ENCODE measurements at places on chromosomes 4 and X.

GRCh38 chrX:13492286-13492685 lies 77.1 kb upstream of the EGFL6 start:
- no peak for DNase-seq

- no peak for DNase-seq
Observed at GRCh38 chr4:74536557-74536956, 91.6 kb downstream of the AREG start.

DNA sequence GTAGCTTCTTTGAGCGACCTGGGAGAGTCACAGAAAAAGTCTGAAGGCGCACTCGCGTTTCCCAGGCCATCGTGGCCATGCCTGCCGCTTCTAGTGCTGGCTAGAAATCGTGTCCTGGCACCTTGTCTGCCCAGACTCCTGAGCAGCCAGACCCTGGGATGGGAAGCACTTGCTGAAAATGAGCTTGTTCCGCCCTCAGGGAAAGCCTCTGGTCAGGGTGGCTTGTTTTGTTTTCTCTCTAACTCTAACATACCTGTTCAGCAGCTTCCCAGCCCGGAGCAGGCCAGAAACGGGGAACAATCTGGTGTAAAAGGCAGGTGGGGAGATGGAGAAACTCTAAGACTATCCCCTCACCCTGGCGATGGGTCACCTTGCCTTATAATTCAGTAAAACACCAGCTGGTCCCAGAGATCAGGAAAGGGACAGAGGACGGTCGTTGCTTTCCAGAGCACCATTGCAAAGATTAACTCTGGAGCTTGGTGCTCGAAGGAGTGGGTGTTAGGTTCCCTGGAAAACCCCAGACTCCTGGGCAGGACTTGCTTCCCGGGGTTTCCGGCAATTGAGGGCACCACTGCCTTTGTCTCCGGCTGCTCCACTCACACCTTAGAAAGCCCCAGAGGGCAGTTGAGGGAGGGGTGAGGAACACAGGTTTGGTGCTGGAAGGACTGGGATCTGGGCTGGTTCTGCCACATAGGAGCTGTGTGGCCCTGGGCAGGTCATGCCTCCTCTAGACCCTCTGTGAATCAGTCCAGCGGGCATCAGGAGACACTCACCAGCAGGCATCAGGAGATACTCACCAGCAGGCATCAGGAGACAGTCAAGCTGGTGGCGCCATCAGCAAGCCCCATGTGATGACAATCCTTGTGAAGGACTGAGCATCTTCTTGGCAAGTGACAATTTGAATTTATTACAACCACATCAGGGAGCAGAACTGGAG lies 4.5 kb upstream of the SH3TC1 start:
- no peak for DNase-seq

GRCh38 chrX:136666088-136666487 lies 18.1 kb downstream of the CD40LG start:
- DNase-seq = no peak

DNA sequence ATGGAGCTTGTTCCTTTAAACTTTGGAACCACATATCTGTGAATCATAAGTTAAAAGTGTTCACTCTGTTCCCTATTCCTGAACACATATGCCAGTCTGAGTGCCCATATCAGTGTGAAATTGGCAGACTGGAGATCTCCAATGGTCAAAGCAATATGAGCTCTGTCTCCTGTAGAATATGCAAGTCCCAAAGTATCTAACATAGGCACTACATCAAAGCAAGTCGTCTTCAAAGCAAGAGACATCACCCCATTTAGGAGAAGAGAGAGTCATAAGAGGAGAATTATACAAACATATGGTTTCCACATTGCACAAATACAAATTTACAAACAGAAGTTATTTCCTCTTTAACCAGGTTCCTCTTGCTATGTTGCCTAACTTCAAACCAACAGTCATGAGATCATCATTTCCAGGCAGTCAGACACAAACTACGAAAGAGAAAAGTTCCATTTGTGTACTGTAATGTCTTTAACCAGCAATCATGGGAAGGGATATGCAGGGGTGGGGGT lies 9.9 kb upstream of the GK start:
- no peak for DNase-seq

- no peak for DNase-seq
Observed at GRCh38 chr4:41024556-41025491, 189.5 kb downstream of the APBB2 start.

GRCh38 chrX:109856974-109857373 lies 123.9 kb upstream of the ACSL4 start:
- no peak for DNase-seq

- no peak for DNase-seq
Observed at GRCh38 chr4:75495476-75495875, 18.7 kb downstream of the RCHY1 start.

GRCh38 chrX:132068405-132068804 lies 45.3 kb downstream of the STK26 start:
- no peak for DNase-seq

DNA sequence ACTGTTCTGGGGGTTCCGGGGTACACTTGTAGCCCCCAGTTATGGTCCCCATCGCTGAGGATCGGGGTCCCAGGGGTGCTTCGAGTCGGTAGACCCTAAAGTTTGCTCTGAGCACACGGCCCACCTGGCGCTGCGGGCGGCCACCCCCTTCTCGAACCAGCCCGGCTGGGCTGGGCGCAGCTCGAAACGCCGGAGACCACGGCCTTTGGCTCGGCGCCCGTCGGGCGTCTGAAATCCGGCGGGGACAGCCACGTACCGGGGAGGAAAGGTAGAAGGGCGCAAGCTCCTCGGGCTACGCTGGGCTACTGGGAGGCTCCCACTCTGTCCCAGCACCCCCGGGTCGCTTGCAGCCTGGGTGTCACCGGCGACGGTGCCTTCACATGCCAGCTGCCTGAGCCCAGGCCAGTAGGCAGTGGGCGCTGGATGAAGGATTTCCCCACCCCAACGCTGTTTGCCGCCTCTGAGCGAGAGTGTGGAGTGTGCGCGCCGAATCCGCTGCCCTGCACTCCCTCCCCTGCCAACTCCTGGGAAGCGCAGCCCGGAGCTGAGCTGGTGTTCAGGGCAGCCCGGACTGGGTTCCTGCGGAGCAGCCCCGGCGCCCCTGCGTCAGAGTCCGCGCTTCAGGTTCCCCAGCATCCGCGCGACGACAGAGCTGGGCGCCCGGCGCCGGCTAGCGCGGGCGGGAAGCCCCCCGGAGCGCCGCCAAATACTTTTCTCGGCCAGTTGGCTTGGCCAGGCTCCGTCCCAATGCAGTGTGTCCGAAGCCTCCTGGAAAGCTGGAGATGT lies 637 bp downstream of the MAMLD1 start:
- no peak for DNase-seq

DNA sequence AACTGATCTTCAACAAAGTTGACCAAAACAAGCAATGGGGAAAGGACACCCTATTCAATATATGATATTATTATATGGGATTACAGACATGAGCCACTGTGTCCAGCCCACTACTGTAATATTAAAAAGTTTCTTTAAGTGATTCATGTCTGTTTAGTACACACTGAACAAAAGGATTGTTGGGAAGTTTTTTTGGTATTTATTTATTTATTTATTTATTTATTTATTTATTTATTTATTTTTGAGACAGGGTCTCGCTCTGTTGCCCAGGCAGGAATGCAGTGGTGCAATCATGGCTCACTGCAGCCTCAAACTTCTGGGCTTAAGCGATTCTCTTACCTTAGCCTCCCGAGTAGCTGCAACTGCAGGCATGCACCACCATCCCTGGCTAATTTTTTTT lies 58.4 kb upstream of the PGAM4 start:
- DNase-seq = no peak

- no peak for DNase-seq
Observed at GRCh38 chrX:118630848-118631247, 96.6 kb upstream of the IL13RA1 start.

- no peak for DNase-seq
Observed at GRCh38 chr4:53702334-53703266, 111.3 kb upstream of the LNX1 start.

DNA sequence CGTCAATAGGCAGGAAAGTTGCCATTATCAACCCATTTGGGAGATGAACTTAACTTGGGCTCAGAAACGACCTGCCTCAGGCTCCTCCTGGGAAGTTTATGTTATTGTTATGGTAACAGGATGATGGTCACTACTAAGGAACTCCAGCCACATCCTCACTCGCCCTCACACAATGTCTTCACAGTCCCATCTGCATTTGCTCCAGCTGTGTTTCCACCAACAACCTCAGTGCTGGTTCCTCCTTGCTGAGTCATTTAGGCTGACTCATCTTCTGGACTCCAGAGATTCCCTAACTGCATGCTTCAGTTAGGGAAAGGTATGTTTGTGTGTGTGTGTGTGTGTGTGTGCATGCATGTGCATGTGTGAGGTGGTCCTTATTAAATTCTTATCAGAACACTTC lies 293.4 kb upstream of the BOD1L1 start:
- DNase-seq = no peak

DNA sequence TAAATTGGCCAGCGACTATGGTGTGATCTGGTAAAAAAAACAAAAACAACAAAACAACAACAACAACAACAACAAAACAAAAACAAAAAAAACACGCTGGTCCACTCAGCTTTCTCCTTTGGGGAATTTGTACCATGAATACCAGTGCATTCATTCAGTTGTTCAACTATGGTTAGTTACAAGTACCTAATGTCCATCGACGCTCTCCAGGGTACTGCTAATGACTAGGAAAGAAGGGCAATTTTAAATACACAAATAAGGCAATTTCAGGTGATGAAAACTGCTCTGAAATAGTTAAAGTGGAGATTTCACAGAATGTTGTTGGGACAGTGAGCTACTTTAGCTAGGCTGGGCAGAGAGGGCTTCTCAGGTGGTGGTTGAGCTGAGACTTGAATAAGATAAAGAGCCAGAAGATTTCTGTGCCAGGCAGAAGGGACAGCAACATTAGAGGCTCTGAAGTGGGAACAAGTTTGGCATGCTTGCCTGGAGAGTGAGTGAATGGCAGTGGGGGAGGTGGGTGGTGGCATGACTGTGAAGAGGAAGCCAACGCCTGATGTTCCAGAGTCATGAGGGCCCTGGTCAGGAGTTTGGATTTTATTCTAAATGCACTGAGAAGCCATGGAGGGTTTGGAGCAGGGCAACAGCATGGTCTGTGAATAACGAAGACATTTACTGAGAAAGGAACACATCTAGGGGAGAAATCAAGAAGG lies 45.9 kb upstream of the PGRMC2 start:
- no peak for DNase-seq

- no peak for DNase-seq
Observed at GRCh38 chrX:24282381-24283126, 31.3 kb downstream of the SUPT20HL2 start.

GRCh38 chrX:134604701-134605311 lies 53.5 kb downstream of the PLAC1 start:
- no peak for DNase-seq

DNA sequence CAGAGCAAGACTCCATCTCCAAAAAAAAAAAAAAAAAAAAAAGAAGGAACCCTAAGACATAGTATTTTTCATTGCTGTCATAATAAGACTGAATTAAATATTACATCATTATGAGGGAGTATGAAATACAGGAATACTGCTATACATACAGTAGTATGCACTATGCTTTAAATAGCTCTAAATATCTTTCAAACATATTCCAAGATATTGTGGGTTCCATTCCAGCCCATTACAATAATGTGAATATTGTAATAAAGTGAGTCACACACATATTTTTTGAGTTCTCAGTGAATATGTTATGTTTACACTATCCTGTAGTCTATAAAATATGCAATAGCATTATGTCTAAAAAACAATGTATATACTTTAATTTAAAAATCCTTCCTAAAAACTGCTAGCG lies 64.8 kb downstream of the GPM6A start:
- DNase-seq = no peak

- DNase-seq = no peak
Observed at GRCh38 chr4:81565142-81565870, 93.6 kb upstream of the RASGEF1B start.

- DNase-seq = no peak
Observed at GRCh38 chrX:123976706-123977316, 15.3 kb downstream of the STAG2 start.

DNA sequence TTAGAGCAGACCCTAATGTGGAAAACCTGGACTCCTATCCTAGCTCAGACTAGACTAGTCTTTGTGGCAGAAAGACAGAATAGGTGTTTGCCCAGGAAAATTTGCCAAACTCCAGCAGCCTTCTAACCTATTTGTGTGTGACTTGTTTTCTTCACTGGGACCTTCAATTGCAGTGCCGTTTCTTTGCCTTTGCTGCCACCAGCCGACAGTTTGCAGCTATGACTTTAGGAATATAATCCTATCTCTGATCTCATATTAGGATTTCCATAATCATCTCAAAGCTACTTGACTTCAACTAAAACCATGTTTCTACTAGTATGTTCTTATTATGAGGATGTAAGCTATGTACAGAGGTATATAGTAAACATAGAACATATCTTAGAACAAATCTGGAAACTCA lies 60.2 kb upstream of the PGAM4 start:
- no peak for DNase-seq

DNA sequence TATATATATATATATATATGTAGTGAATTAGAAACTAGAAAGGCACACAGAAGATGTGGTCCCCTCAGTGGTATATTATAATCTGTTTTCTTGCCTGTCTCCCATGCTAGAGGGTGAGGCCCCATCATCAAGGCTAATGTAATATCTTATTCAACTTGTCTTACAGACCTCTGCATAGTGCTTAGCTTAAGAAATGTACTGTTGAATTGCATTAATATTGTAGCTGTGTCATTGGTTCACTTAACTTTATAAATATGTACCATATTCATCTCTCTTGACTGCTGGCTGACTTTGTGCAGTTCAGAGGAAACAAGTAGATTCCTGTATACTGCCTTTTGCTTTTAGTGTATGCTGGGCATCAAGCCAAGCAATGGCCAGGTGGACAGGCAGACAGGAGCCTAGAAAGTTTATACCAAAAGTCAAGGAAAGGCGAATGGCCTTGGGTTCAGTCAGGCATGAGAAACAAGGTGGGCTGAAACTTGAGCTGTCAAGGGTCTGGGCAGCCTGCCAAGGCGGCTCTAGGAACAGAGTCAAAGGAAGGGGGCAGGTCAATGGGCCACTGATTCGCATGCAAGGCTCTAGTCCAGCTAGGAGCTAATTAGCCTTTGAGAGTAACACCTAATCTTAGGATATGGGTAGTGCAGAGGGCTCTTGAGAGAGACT lies 78.8 kb upstream of the LEF1 start:
- DNase-seq = no peak

- no peak for DNase-seq
Observed at GRCh38 chr4:102428122-102428521, 73.0 kb upstream of the NFKB1 start.

- DNase-seq = no peak
Observed at GRCh38 chr4:119726505-119726904, 97.9 kb upstream of the PDE5A start.

DNA sequence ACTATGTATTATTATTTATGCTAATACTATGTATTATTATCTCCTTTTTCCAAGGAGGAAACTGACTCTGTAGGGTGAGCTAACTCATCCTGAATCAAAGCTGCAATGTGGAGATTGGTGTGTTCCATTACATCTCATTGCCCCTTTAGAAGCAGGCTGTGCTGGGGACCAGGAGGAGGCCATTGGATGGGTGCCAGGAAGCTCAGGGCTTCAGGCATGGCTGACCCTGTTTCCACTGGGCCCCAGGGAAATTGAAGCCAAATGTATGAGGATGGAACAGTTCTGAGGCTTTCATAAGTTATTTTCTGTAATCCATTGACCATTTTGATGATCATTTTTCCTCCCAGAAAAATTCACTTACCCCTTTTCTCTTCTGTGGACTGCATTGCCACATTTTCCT lies 418.8 kb upstream of the ZFP42 start:
- no peak for DNase-seq

- no peak for DNase-seq
Observed at GRCh38 chr4:112213091-112213490, 18.5 kb upstream of the AP1AR start.

GRCh38 chr4:52833941-52834525 lies 28.1 kb upstream of the RASL11B start:
- no peak for DNase-seq

All from stimulated activated CD8-positive, alpha-beta memory T cell treated with anti-CD3 and anti-CD28 coated beads, Interleukin-4, amount 100 ng/mL, for 1 hour (primary cell).